Left colon (tissue), 2 donors: ENCODE measurements at places on chromosomes 11 and 22. TPM values are rescaled to one million over a fixed set of nuclear protein-coding genes. Genes with fewer than 3 reads are reported as not detected.

The PHF21B gene
- total RNA-seq: 0.40 TPM

The ISX gene
- total RNA-seq: 71.5 TPM

DNA sequence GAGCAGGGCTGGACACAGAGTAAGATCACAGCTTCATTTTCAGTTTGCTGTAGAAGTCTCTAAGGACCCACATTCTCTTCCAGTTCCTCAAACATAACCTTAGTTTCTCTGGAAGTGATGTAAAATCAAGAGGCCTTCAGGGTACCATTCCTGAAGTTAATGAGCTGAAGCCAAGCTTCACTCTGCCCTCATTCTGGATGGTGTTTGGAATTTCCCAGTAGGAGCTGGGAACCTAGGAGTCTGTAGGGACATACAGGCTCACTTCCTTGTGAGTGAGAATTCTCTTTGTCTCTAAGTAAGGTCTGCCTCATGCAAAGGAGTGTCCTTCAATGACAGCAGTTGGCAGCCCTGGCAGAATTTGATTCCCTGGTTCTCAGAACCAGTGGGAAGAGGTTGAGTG is 142.4 kb upstream of the NARS2 start:
- DNase-seq: no peak

DNA sequence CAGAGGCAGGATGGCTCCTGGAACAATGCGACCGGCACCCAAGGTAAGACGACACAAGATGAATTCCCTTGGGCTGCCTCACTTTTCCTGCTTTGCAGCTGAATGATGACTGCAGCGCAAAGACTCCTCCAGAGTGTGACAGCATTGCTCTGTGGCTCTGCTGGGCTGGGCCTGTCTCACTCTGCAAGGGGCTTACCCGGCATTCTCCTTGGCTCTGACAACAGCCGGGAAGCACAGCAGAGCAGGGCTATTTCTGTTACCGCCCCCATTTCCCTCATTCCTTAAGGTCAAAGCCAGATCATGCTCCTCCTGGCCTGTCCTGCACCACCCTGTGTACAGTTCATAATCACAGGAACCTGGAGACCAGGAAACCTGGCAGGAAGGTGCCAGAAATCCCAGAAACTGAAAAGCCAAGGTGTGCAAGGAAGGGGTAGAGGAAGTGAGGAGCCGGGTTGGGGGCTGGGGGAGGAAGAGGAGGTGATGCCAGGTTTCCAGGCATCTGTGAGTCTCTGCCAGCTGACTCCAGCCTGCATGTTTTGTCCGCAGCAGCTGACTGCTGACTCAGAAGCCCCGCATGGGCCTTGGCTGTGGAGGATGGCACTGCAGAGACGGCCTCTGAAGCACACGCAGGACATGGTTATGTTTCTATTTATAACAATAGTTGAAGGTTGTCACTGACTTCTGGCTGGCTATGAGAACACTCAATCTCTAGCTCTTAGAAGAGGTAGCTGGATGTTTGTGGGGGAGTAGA is 113.6 kb downstream of the MICAL3 start:
- peak; percentile 64 for DNase-seq

The MCAM gene
- total RNA-seq: 12.1 TPM

DNA sequence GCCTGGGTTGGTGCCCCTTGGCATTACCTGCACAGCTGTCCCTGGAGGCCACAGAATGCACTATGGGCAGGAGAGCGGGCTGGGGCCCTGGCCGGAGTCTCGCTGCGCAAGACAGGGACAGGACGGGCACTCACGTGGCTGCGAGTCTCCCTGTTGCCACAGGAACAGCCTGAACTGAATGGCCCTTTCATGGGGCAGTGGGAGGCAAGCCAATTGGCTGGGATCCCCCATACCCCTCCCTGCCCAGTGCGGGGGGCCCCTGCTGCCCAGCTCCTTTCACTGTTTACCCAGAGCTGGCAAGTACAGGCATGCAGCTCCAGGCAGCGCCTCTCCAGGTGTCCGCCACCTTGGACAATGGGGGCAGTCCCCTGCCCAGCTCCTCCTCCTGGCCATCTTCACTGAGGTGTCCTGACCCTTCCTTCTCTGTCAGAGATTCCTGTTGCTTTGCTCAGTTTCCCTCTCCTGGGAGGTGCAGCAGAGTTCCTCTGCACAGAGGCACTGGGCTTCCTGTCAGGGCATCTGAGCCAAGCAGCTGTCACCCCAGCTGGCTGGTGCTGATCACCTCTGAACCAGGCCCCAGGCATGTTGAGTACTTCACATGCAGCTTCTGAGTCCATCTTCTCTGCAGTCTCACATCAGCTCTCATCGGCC is 5.2 kb downstream of the USP2 start:
- no peak for DNase-seq

DNA sequence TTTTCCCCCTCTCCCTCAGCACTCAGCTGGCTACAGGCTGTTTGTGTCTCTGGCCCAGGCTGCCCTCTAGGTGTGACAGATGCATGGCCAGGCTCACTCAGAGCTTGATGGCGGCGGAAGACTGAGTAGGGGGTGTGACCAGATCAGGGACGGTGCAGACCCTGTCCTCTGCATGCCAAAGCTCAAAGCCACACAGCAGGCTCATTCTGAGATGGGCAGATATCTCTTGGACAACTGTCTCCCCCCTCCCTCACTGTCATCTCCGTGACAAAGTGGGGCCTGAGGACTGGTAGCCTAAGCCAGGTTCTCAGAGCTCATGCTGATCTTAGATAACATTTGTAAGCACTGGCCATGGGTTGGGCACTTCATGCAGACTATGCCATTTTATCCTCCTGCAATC is 231.3 kb downstream of the DSCAML1 start:
- no peak for DNase-seq

The LRRC32 gene
- total RNA-seq: 15.6 TPM

The NADSYN1 gene
- 165 TPM for total RNA-seq

- DNase-seq: no peak
These were observed 41.8 kb upstream of the DEUP1 start for GRCh38 chr11:93288767-93289166.

DNA sequence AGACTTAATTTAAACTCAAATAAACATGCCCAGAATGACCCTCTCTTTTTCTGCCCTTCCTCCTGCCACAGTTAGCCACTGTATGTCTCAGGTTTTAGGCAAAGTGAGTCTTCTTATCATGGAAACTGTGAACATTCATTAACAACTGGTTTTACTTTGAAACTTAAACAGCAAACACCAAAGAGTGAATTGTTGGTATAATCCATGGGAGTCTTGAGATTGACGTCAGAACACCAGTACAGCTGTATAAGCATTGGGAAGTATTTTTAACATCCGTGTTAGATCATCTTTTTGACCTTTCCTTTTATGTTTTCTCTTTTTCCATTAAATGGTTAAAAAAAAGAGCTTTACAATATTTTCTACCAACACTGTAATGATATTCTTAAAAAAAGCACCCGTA is 38.9 kb downstream of the ARHGEF12 start:
- no peak for DNase-seq

DNA sequence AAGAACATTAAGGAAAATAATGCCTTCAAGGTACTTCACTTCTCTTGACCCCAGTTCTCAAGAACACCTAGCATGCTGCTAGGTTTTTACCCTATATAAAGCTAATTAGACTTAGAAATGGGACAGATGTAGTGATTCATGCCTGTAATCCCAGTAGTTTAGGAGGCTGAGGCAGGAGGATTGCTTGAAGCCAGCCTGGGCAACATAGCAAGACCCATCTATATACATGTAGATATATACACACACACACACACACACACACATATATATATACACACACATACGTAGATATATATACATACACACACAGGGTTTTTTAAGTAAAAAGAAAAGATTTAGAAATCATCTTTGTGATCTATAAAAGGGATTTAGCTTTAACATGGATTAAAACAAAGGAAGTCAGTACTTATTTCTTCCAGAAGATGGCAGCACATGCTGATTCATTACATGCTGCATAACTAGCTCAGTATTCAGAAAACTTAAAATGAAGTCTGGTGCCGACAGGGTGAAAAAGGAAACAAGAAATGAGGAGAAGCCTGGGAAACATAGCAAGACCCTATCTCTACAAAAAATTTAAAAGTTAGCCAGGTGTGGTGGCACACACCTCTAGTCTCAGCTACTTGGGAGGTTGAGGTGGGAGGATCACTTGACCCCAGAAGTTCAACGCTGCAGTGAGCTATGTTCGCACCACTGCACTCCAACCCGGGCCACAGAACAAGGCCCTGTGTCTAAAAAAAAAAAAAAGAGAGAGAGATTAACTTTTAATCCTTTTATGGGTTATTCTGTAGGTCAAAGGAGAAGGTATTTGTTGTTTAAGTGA is 28.5 kb upstream of the RBX1 start:
- DNase-seq: no peak

GRCh38 chr11:575313-575995 is 816 bp upstream of the PHRF1 start:
- peak; percentile 69 for DNase-seq

The PSMC3 gene
- 82.5 TPM for total RNA-seq

DNA sequence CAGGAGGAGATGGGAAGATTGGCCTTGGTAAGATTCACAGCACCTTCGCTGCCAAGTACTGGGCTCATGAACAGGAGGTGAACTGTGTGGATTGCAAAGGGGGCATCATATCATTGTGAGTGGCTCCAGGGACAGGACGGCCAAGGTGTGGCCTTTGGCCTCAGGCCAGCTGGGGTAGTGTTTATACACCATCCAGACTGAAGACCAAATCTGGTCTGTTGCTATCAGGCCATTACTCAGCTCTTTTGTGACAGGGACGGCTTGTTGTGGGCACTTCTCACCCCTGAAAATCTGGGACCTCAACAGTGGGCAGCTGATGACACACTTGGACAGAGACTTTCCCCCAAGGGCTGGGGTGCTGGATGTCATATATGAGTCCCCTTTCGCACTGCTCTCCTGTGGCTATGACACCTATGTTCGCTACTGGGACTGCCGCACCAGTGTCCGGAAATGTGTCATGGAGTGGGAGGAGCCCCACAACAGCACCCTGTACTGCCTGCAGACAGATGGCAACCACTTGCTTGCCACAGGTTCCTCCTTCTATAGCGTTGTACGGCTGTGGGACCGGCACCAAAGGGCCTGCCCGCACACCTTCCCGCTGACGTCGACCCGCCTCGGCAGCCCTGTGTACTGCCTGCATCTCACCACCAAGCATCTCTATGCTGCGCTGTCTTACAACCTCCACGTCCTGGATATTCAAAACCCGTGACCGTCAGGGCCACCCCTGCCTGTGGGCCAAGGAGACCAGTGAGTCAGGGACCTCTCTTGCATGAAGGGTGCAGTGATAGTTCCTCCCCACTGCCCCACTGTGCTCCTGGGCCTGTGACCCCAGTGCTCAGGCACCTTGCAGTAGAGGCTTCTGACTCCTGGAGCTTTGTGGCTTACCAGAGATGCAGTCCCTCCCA is 83.6 kb downstream of the BCR start:
- DNase-seq: no peak

The BTG4 gene
- not detected for total RNA-seq

The UPK3A gene
- total RNA-seq: 0.34 TPM

- DNase-seq: no peak
These were observed 16.7 kb upstream of the PHF21B start for GRCh38 chr22:45026511-45026910.
